EL (cell line): ENCODE measurements at places on chromosomes 2 and 18.

GRCh38 chr18:13309031-13309747, 90.6 kb downstream of the LDLRAD4 start:
- no peak for DNase-seq

DNA sequence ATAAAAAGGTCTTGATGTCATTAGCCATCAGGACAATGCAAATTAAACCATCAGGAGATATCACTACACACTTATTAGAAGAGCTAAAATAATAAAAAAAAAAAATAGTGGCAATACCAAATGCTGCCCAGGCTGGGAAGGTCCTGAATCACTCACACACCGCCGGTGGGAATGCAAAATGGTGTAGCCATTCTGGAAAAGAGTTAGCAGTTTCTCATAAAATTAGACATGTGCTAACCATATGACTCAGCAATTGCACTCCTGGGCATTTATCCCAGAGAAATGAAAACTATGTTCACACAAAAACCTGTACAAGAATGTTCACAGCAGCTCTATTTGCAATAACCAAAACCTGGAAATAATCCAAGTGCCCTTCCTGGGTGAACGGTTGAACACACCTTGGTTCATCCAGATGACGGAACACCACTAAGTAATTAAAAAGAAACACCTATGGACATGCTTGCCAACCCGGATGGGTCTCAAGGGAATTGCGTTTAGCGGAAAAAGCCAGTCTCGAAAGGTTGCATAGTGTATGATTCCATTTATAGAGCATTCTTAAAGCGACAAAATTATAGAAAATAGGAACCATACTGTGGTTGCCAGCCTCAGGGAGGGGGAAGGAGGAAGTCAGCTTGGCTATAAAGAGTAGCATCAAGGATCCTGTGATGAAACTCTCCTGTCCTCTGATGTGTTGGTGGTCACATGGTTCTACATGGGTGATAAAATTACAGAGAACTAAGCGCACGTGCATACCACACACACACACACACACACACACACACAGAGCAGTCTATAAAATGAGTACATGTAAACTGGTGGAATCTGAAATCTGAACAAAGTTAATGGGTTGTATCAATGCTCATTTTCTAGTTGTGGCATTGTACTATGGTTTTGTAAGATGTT, 4.6 kb downstream of the MBP start:
- peak; percentile 92 for DNase-seq

GRCh38 chr2:69663860-69664259, 20.3 kb upstream of the AAK1 start:
- no peak for DNase-seq

DNA sequence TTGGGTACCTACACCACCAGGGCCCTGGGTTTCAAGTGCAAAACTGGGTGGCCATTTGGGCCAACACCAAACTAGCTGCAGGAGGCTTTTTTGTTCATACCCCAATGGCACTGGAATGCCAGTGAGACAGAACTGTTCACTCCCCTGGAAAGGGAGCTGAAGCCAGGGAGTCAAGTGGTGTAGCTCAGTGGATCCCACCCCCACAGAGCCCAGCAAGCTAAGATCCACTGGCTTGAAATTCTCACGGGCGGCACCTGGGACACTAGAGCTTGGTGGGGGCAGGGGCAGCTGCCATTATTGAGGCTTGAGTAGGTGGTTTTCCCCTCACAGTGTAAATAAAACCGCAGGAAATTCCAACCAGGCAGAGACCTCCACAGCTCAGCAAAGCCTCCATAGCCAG, 46.0 kb upstream of the FAM110C start:
- DNase-seq: no peak

- no peak for DNase-seq
Measured at GRCh38 chr2:33077844-33078243, 131.1 kb downstream of the LTBP1 start.

DNA sequence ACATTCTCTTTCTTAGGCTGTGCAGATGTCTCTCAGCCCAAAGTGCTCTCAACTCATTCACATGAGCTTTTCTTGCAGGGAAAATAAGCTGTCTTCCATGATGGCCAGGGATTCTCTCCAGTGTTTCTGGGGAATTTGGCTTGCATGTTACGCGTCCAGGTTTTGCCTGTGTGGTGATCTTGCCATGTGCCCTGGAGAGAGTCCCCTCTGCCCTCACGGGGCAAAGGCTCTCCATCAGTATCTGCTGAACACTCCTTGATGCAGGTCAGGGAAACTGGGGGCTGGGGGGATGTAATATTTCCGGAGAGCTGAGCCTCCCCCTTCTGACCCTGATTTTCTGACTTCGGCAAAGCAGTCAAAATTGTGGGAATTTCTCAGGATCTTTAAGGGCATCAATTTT, 87.6 kb downstream of the ACKR3 start:
- no peak for DNase-seq

DNA sequence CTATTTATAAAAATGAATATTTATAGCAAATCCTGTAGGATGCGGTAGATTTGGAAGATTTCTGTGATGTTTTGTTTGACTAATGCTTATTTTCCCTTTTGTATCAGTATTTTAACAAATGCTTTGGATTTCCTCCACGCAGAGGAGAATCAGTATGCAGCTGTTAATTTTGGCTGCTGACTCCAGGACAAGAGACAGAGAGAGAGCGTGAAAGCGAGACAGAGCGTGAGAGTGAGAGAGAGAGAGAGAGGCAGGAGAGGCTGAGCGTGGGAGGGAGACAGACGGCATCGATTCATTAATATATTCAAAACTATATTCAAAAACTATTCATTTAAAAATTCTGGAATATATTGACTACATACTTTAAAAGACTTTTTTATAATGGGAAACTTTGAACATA, 62.5 kb downstream of the RRM2 start:
- DNase-seq: no peak

DNA sequence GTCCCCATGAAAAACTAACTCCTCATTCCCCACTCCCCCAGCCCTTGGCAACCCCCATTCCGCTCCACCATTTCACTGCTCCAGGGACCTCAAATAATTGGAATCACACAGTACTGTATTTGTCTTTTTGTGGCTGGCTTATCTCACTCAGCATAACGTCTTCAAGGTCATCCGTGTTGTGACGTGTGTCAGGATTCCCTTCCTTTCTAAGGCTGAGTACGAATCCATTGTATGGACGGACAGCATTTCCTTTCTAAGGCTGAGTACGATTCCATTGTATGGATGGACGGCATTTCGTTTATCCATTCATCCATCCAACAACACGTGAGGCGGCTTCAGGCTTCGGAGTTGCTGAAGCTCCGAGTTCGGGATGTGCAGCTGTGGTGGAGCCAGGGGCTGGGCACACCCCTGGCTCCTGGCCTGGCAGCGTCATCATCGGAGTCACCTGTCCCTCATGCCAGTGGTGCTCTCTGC, 1.2 kb upstream of the ASB1 start:
- no peak for DNase-seq

- peak; percentile 61 for DNase-seq
Measured at GRCh38 chr2:231674587-231675338, 33.6 kb upstream of the PTMA start.

DNA sequence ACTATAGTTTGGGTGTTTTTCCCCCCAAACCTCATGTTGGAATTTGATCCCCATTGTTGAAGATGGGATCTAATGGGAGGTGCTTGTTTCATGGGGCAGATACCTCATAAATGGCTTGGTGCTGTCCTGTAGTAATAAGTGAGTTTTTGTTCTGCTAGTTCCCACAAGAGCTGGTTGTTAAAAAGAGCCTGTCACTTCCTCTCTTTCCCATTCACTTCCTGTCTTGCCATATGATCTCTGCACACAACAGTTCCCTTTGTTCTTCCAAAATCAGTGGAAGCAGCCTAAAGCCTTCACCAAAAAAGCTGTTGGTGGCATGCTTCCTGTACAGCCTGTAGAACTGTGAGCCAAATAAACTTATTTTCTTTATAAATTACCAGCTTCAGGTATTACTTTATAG, 768.2 kb upstream of the VRK2 start:
- no peak for DNase-seq

GRCh38 chr2:69693059-69693774, 48.7 kb upstream of the ANXA4 start:
- no peak for DNase-seq

- DNase-seq: no peak
Measured at GRCh38 chr2:143402451-143402850, 273.2 kb downstream of the ARHGAP15 start.

DNA sequence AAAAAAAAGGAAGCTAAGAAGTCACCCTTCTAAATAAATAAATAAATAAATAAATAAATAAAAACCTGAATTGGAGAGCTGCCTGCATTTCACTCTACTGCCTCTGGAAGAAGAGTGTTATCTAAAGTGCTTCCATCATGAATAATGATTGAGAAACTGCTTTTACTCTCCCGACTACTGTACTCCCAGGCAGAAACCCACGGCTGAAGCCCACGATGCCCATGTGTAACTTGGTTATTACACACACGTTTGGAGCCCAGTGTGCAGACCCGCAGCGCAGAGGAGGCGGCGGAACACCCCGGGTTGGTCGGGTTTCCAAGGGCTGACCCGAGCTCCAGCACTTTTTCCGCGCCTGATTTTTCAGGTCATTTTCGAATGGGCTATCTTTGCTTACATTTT, 697 bp upstream of the SPATS2L start:
- peak; percentile 54 for DNase-seq

DNA sequence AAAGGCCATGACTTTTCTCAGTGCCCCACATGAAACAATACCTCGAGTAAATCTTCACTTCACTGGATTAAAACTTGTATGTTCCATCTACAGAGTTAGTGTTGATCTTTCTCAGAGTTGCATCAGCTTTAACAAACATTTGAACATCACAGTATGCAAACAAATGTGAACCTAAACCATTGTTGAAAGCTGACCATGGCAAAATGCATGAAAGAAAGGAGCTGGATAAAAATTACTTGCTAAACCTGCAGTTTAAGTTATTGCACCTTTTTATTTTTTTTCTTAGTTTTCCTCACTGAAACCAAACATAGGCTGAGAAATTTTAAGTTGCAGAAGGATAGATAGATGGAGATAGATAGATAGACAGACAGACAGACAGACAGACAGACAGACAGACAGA, 107.2 kb upstream of the UGP2 start:
- DNase-seq: no peak

DNA sequence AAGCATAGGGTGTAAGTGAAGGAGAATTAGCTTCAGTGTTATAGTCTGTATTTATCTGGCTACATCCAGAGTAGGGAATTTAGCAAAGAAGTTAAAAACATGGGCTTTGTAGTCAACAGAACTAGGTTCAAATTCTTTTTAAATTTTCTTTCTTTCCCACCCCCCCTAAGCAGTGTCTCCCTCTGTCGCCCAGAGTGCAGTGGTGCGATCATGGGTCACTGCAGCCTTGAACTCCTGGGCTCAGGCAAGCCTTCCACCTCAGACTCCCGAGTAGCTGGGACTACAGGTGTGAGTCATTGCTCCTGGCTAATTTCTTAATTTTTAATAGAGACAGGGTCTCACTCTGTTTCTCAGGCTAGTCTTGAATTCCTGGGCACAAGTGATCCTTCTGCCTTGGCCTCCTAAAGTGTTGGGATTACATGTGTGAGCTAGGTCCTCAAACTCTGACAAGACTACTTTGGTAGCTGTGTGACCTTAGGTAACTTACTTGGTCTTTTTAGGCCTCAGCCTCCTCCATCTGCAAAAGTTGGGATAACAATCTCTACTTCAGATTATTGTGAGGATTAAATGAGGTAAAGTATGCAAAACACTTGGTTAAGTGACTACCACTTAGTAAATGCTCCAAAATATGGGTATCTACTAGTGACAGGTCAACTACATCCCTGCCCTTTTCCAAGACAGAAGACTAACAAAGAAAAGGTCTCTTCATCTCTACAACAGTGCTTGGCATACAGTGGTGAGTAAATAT, 17.8 kb downstream of the DOK1 start:
- no peak for DNase-seq

DNA sequence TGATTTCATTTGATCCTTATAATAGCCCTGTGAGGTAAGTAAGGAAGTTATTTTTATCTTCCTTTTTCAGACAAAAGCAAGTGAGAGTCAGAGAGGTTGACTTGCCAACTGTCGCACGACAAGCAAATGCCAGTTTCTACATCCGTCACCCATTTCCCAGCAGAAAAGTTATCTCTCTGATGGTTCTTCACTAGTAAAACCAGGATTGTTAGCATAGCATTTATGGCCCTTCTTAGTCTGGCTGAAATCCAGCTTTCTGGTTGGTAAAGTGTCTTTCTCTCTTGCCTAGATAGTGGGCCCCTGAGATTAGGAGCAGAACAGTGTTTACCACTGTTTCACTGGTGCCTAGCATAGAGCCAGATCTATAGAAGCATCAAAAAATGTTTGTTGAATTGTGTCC, 7.1 kb upstream of the XDH start:
- DNase-seq: no peak
